Esophagus muscularis mucosa (tissue), 4 donors: ENCODE measurements at places on chromosomes 1 and 21. TPM values are rescaled to one million over a fixed set of nuclear protein-coding genes. Genes with fewer than 3 reads are reported as not detected.

- H3K36me3 ChIP-seq, result no peaks in the 10 kb centered on the region
- no peak for DNase-seq
- no peak overlapping the region for H3K27ac ChIP-seq
- H3K4me1 ChIP-seq, result no peaks in the 10 kb centered on the region
These were observed 62.2 kb downstream of the HSF2BP start for GRCh38 chr21:43597052-43597451.

DNA sequence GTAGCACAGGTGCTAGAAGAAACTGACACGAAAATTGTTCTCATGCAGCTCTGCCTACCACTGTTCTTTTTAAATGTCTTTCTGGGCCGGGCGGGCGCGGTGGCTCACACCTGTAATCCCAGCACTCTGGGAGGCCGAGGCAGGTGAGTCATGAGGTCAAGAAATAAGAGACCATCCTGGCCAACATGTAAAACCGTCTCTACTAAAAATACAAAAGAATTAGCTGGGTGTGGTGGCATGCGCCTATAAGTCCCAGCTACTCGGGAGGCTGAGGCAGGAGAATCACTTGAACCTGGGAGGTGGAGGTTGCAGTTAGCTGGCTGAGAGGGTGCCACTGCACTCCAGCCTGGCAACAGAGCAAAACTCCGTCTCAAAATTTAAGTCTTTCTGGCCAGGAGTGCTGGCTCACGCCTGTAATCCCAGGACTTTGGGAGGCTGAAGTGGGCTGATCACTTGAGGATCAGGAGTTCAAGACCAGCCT lies 947 bp upstream of the RIT1 start:
- H3K27me3 ChIP-seq, result no peaks in the 10 kb centered on the region
- H3K4me3 ChIP-seq, result no peak overlapping the region
- DNase-seq, result no peak
- H3K4me1 ChIP-seq, result peaks cover 19% of the 10 kb centered on the region
- H3K27ac ChIP-seq, result peak overlapping the region; percentile 90

- peak overlapping the region; percentile 84 for H3K27ac ChIP-seq
- no peaks in the 10 kb centered on the region for H3K27me3 ChIP-seq
- peak overlapping the region; percentile 88 for H3K4me3 ChIP-seq
- H3K36me3 ChIP-seq, result peaks cover 25% of the 10 kb centered on the region
- peaks cover 19% of the 10 kb centered on the region for H3K4me1 ChIP-seq
- no peak for DNase-seq
These were observed 704 bp downstream of the ALG6 start for GRCh38 chr1:63368131-63368530.

DNA sequence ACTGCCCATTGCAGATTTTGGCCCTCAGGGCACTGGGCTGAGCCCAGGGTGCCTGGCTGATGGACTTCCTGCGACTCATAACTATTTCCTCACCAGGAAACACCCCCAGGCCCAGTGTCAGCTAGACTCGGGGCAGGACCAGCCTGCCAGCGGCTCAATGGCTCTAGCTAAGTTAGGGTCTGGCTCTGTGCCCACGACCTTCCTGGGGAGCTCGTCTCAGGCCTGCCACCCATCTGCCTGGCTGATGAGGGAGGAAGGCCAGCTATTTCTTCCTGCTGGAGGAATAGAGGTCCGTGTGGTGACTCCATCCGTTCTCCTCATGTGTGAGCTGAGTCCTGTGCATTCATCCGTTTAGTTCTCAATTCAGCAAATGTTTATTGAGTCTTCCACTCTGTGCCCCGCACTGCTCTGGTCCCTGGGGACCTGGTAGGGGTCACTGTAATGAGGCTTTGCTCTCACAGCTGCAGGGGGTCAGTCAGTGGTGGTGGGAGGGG lies 44.5 kb downstream of the KIRREL1 start:
- no peak overlapping the region for H3K27ac ChIP-seq
- DNase-seq, result no peak
- no peaks in the 10 kb centered on the region for H3K36me3 ChIP-seq
- peaks cover 54% of the 10 kb centered on the region for H3K4me1 ChIP-seq

DNA sequence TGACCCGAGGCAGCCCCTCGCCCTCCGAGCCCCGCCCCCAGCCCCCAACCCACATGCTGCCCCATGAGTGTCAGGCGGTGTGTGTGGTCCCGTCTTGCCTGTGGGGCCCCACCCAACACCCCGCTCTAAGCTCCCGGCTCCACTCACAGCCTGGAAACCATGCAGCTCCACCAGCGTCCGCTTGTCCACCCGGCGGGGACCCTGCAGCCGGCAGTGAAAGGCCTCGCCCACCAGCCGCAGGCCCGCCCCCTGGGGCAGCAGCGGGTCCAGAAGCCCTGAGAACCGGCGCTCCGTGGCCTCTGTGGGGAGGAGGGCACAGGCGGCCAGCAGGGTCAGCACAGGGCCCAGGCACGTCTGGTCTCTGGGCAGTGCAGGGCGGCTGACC lies 2.7 kb downstream of the C1QTNF12 start:
- H3K4me1 ChIP-seq, result peaks cover 15% of the 10 kb centered on the region
- peaks cover 17% of the 10 kb centered on the region for H3K27me3 ChIP-seq
- no peak overlapping the region for H3K27ac ChIP-seq
- peaks cover 24% of the 10 kb centered on the region for H3K36me3 ChIP-seq
- H3K4me3 ChIP-seq, result no peak overlapping the region

DNA sequence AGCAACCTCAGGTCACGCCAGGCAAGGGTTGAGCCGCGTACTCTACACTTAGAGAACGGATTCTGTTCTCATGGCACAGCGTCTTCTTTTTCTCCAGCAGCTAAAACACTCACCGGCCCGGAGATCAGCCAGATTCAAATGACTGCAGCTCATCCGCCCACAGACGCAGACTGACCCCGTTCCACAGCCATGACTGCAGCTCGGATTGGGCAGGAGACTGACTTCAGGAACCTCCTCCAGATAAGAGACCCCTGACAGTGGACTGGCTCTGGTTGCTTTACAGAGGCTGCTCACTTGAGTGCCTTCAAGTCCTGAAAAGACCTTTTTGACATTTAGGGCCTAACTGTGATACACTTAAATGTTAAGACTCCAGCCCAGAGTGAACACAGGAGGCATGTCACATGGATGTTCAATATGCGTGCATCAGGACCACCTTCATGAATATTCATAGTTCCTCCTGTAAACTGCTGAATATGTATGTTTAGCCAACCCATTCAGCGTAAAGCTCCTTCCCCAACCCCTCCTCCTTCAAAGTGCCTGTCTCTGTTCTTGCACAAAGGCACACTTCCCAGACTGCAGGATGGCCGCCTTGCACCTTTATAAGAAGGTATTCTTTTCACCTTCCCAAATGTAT lies 42.6 kb downstream of the BACE2 start:
- peaks cover 11% of the 10 kb centered on the region for H3K36me3 ChIP-seq
- peak overlapping the region; percentile 19 for H3K27ac ChIP-seq
- peaks cover 53% of the 10 kb centered on the region for H3K4me1 ChIP-seq
- H3K27me3 ChIP-seq, result no peaks in the 10 kb centered on the region
- H3K4me3 ChIP-seq, result no peak overlapping the region

Gene RASAL2
- 21.0 TPM for total RNA-seq

- H3K4me1 ChIP-seq, result no peaks in the 10 kb centered on the region
- H3K36me3 ChIP-seq, result no peaks in the 10 kb centered on the region
- no peak for DNase-seq
- peaks cover 6% of the 10 kb centered on the region for H3K27me3 ChIP-seq
These were observed 96.2 kb upstream of the SIM2 start for GRCh38 chr21:36602735-36603134.

- no peak overlapping the region for H3K4me3 ChIP-seq
- no peaks in the 10 kb centered on the region for H3K27me3 ChIP-seq
- H3K36me3 ChIP-seq, result no peaks in the 10 kb centered on the region
These were observed 69.8 kb upstream of the HAO2 start for GRCh38 chr1:119298687-119299303.

DNA sequence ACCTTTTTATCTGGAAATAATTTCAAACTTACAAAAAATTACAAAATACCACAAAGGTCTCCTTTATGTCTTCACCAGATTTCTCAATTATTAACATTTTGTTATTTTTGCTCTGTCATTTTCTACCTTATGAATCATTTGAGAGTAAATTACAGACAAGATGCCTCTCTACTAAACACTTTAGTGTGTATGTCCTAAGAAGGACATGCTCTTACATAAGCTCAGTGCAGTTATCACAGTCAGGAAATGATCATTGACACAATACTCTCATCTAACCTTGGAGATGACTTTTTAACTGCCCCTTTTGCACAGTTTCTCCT lies 378.9 kb upstream of the RUNX1 start:
- H3K27ac ChIP-seq, result no peak overlapping the region
- no peak overlapping the region for H3K4me3 ChIP-seq
- DNase-seq, result no peak
- H3K36me3 ChIP-seq, result no peaks in the 10 kb centered on the region

GRCh38 chr1:160459056-160459455 lies 58.7 kb downstream of the VANGL2 start:
- no peaks in the 10 kb centered on the region for H3K36me3 ChIP-seq
- DNase-seq, result no peak
- no peak overlapping the region for H3K4me3 ChIP-seq
- H3K27ac ChIP-seq, result no peak overlapping the region

- no peak overlapping the region for H3K27ac ChIP-seq
- H3K4me3 ChIP-seq, result no peak overlapping the region
- no peaks in the 10 kb centered on the region for H3K36me3 ChIP-seq
These were observed 4.5 kb upstream of the RUNX3 start for GRCh38 chr1:24934310-24935195.

DNA sequence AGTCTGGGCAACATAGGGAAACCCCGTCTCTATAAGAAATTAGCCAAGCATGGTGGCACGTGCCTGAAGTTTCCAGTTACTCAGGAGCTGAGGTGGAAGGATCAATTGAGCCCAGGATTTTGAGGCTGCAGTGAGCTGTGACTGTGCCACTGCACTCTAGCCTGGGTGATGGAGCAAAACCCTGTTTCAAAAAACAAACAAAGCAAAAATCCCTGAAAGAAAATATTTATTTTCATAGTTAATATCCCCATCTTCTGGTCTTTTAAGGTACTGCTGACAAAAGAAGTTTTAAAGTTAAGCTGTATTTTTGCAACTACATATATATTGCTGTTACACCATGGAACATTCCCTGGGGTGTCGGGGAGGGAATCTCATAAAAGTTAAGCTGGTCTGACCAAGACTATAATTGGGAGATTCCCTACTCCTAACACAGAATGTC lies 26.0 kb downstream of the VAMP4 start:
- peak overlapping the region; percentile 72 for H3K27ac ChIP-seq
- H3K4me3 ChIP-seq, result no peak overlapping the region
- DNase-seq, result no peak
- H3K27me3 ChIP-seq, result no peaks in the 10 kb centered on the region
- H3K4me1 ChIP-seq, result peaks cover 33% of the 10 kb centered on the region
- H3K36me3 ChIP-seq, result peaks cover 7% of the 10 kb centered on the region

DNA sequence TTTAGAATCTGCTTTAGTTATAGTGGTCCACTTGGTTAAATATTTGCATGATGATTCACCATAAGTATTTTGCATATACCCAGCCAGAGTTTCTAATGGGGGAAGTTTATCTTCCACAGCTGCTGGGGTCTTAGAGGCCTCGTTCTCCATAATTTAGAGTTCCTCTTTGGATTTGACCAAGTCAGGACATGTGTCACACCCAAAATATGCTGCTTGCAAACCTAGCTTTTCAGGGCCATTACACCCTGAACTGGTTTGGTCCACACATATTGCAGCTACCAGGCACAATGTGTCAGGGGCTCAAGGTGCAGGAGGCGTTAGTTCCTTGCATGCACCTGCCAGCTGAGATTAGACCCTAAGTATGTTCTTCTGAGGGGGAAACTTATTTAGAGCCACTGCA lies 17.1 kb upstream of the FMO4 start:
- H3K27ac ChIP-seq, result no peak overlapping the region
- DNase-seq, result peak; percentile 66
- H3K36me3 ChIP-seq, result no peaks in the 10 kb centered on the region
- no peaks in the 10 kb centered on the region for H3K4me1 ChIP-seq
- H3K4me3 ChIP-seq, result no peak overlapping the region
- no peaks in the 10 kb centered on the region for H3K27me3 ChIP-seq

DNA sequence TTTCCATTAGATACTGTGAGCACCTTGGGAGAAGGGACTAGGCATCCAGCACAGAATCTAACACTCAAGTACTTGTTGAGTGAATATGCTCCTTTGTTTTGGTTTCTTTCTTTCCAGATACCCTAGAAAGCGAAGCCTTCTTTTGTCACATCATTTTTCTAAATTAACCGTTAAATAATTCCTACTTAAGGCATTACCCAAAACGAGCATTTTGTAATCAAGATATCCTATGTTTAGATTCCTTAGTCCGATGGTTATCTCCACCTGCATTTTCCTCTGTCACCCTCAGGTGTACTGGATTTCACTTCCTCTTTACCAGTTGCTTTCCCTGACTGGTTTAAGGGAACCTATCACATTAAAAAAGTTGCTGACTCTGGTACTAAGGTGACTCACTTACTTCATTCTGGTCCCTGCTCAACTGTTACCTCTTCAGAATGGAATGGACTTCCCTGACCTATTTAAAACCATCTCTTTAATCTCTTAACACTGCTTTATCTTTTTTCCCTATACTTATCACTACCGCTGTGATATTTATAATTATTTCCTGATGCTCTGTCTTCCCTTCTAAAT lies 3.2 kb downstream of the B3GALNT2 start:
- peak overlapping the region; percentile 98 for H3K27ac ChIP-seq
- no peak overlapping the region for H3K4me3 ChIP-seq
- no peaks in the 10 kb centered on the region for H3K27me3 ChIP-seq
- peaks cover 54% of the 10 kb centered on the region for H3K4me1 ChIP-seq

GRCh38 chr1:22207511-22208267 lies 64.8 kb upstream of the WNT4 start:
- H3K27me3 ChIP-seq, result peaks cover 74% of the 10 kb centered on the region
- no peak overlapping the region for H3K4me3 ChIP-seq
- no peak overlapping the region for H3K27ac ChIP-seq
- H3K36me3 ChIP-seq, result no peaks in the 10 kb centered on the region

Gene SFT2D2
- 29.1 TPM for total RNA-seq

Gene APCS
- total RNA-seq, result not detected

GRCh38 chr21:18723171-18723570 lies 319.6 kb upstream of the TMPRSS15 start:
- no peaks in the 10 kb centered on the region for H3K27me3 ChIP-seq
- no peak overlapping the region for H3K27ac ChIP-seq
- H3K36me3 ChIP-seq, result no peaks in the 10 kb centered on the region
- no peak overlapping the region for H3K4me3 ChIP-seq
- no peaks in the 10 kb centered on the region for H3K4me1 ChIP-seq

DNA sequence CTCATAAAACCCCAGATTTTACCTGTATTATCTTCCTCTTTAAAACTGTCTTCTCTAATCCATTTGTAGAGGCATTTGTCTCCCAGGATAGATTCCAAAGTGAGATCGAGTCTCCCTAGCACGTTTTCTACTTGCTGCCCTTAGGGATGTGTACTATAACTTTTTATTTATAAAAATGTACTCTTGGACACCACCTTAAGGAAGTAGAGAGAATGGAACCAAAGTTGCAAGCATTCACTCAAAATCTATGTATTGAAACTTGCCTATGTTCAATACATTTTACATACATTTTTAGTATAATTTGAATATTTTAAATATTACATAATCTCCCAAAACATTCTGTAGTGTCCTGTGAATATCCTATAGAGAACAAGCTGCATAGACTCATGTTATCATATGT lies 842 bp upstream of the SPRR2A start:
- H3K27me3 ChIP-seq, result no peaks in the 10 kb centered on the region
- no peak overlapping the region for H3K27ac ChIP-seq
- no peaks in the 10 kb centered on the region for H3K36me3 ChIP-seq
- no peaks in the 10 kb centered on the region for H3K4me1 ChIP-seq
- no peak for DNase-seq
